ENCODE measurements at places on chromosomes 7 and 10.

- no peak for DNase-seq
These were observed 174.5 kb downstream of the SH3PXD2A start for GRCh38 chr10:103680869-103681236.

- no peak for DNase-seq
These were observed 42.2 kb upstream of the WASL start for GRCh38 chr7:123791001-123791400.

DNA sequence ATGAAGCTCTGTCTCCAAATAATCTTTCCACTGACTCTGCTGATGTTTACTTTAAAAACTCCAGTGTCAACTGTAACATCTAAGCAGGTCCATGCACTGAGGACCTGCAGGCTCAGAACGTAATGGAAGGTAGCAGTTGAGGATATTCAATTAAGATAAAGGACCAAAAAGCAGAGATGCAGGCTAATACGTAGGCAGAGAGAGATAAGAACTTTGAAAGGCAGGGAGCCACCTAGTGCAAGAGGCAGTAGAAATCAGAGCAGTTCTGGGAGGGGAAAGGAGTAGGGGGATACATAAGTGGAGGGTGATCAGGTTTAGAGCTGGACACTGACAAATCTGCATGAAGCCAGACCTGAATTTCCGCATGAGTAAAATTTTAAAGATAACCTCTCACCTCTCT lies 114.5 kb upstream of the POM121L12 start:
- DNase-seq = no peak

GRCh38 chr10:78953113-78953798 lies 115.5 kb upstream of the ZMIZ1 start:
- peak; percentile 65 for DNase-seq

- DNase-seq = no peak
These were observed 433.0 kb downstream of the ANKRD7 start for GRCh38 chr7:118657391-118658005.

GRCh38 chr7:140418653-140419052 lies 14.8 kb downstream of the RAB19 start:
- DNase-seq = no peak

GRCh38 chr7:44152971-44153947 lies 12.1 kb upstream of the MYL7 start:
- DNase-seq = no peak

GRCh38 chr10:35752469-35753461 lies 110.7 kb upstream of the FZD8 start:
- no peak for DNase-seq

DNA sequence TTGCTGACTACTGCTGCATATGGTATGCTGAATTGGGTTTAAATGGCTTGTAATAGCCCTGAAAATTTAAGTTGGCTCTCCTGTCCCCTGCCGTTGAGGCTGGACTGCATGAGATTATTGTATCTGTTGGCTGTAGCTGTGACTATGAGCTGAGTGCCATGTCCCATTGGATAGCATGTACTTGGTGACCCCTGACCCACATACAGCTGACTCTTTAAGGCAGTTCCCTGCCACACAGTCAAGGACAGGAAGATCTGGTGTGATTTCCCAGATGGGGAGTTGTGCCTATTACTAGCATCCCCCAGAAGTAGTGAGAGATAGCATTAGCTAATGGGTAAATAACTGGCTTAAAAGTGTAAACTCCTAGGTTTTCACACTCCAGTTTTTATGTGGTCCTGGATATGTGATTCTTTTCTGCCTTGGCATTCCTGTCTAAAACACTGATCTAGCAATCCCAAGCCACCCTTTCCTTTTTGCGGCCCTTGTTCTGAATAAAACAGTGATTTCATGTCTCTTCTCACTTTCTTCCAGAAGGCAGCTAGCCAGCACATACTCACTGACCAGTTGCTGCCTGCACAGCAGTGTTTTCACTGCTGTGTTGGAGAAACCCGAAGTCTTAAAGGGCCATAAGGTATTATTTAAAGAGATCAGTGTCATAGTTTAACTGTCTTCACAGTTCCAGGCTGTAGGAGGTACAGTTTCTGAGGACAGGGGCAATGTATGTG lies 35.9 kb downstream of the LRRC4 start:
- DNase-seq = no peak

- no peak for DNase-seq
These were observed 22.2 kb downstream of the LIPK start for GRCh38 chr10:88728107-88728763.

DNA sequence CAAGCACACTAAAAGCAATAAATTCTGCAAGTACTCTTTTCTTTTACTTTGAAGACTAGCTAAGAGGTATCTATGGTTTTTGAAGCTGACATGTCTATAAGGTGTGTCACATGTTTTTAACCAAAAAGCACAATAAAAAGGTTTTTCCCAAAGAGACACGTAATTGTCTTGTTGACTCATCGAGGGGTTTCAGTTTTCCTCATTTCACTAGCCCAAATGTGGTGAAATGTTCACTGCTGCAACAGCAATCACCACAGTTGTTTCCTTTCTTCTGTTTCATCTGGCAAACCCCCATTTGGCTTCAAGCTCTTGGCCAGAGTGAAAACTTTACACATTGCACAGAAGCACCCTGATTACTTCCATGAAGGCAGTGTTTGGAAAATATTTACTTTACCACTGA lies 3.8 kb upstream of the HOXA4 start:
- no peak for DNase-seq

- DNase-seq = no peak
These were observed 2.1 kb upstream of the SAMD9L start for GRCh38 chr7:93150200-93150835.

DNA sequence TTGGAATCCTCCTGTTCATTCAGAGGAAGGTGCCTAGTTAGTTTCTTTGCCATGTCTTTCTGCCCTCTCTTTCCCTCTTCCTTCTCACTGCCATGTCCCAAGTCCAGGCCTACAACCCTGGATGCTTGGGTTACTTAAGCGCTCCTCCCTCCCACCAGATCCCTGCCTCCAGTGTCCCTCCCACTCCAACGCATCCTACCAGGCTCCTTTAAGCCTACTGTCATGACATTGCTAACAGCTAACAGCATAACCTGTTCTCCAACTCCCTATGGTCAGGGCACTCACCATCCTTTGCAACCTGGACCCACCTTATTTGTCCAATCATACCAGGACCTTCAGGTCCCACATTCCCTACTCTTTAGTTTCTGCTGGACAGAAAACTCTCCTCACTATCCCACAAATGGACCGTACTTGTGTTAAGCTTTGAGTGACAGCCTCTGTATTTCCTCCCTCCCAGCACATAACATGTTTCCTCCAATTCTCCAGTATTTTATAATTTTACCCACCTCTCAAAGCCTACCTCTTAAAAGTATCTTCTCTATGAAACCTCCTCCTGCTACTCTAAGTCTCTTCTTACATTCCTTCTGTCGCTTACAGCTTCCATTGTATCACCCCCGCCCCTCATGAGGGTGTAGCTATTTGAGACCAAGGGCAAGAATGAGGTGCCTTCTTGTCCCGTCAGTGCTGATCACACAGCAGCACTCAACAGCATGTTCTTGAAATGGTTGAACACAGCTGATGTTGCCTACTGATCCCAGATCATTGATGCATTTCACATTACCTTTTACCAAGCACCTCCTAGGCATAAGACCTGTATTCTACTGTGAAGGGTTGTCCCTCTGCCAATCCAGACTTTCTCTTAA lies 1.7 kb downstream of the BLNK start:
- no peak for DNase-seq

GRCh38 chr10:21138769-21139340 lies 241.7 kb upstream of the NEBL start:
- no peak for DNase-seq

GRCh38 chr7:148398844-148399365 lies 191.7 kb upstream of the C7orf33 start:
- no peak for DNase-seq

GRCh38 chr7:151249034-151249731 lies 689 bp upstream of the SMARCD3 start:
- no peak for DNase-seq

GRCh38 chr7:66152371-66153191 lies 37.9 kb downstream of the CRCP start:
- DNase-seq = no peak

DNA sequence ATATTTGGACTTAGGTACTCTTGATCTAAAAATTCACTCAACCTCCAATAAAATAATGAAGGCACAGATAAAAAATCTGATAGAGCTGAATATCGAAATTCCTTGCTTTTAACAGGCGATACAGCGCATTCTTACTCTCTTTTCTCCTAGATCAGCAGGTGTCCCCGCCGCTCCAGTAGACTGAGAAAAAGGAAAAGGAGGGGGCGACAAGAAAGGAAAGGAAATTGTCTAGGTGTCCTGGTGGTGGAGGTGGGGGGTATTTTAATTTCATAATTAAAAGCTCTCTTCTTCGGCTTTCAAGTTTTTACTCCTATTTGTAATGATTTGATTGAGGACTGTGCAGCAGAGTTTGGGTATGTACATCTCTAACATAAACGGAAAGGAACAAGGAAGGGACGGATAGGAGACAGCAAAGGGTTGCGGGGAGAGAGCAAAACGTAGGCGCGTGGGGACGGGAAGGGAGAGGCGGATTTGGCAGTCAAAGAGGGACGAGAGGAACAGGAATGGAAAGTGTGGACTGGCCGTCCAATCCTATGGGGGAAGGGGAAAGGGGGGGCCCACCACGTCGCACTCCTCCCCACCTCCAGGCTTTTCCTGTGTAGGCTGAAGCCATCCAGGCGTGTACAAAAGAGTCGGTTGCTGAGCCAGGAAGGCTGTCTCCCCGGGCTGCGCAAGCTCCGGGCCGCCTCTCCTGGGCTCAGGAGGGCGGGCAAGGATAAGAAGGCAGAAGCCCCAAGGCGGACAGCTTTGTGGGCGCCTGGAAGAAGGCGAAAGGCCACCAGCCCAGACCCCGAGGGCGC lies 875 bp upstream of the HECTD2 start:
- peak; percentile 68 for DNase-seq

- DNase-seq = no peak
These were observed 77.1 kb upstream of the GNAI1 start for GRCh38 chr7:80057488-80057887.

GRCh38 chr10:29470355-29470705 lies 164.4 kb downstream of the SVIL start:
- DNase-seq = no peak

GRCh38 chr7:69880840-69881239 lies 282.6 kb downstream of the AUTS2 start:
- DNase-seq = no peak

- DNase-seq = no peak
These were observed 19.1 kb downstream of the DOCK1 start for GRCh38 chr10:126924180-126924914.

- DNase-seq = peak; percentile 46
These were observed 11.8 kb upstream of the ACSL5 start for GRCh38 chr10:112361951-112362751.

DNA sequence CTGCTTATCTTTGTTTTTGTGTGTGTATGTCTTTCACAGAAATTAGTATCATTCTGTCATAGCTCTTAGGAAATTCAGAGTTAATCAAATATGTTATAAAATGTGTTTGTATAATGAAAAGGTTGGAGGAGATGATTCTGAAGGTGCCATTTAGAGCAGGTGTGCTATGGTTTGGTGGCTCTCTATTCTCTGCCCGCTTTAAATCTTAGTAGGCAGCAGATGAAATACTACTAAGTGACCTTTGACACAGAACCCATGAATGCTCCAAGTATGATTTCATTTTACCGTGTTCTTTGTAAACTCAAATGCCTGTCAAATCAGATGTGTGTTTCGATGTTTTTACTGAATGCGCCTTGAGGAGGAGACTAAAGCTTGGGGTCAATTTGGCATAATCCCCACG lies 24.5 kb downstream of the ZEB1 start:
- DNase-seq = no peak

DNA sequence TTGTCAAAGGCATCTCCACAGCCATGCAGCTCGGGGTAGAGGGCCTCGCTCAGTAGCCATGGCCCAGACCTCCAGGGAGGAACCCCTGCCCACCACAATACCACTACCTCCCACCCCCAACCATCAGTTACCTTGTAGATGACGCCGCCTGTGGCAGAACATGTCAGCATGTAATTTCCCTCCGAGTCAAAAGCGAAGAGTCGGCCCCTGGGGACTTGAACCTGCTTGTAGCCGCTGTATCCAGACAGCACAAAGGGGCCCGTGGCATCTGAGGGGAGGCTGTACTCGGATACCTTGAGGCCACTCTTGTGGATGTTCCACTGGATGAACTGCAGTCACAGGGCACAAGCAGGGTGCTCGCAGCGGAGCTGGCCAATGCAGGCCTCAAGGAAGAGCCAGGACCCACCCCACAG lies 16.3 kb upstream of the CYREN start:
- DNase-seq = no peak

- no peak for DNase-seq
These were observed 12.7 kb downstream of the CHN2 start for GRCh38 chr7:29207162-29207801.

GRCh38 chr7:151251689-151252560 lies 3.4 kb upstream of the SMARCD3 start:
- DNase-seq = peak; percentile 71

DNA sequence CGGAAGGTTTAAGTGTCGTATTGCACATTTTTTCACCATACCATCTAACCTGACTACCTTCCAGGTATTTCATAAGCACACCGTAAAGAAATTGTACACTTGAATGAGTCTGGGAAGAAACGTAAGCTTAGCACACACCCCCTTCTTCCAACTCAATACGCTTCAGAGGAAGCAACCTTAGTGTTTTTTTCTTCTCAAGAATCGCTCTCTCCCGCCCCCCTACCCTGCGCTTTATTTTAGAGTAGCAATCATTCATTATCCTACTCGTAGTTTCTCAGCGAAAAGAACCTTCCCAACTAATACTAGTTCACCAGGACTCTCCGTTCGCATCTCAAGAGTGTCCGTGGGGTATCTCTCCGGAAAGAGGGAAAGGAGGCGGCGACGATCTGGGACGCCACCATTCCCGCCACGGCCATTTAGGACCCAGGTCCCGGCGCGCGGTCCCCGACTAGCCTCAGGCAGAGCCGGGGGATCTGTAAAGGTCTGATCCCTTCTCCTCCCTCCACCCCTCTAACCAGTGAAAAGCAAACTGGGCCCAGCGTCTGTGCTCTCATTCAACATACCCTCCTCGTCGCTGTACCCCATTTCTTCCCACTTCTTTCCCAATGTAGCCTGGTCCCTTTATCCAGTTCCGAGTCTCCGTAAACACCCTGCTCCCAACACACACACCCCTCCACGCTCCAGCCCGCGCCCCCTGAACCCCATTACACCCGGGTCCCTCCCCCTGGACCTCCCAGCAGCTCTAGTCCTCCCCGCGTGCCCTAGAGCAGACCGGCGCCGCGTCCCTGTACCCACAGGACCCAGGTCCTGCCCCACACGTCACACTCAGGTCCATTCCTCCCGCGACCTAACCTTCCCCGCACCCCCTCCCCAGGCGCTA lies 16.0 kb downstream of the MYOZ1 start:
- peak; percentile 42 for DNase-seq

GRCh38 chr10:3595736-3596135 lies 189.3 kb downstream of the KLF6 start:
- DNase-seq = no peak

- DNase-seq = no peak
These were observed 22.6 kb downstream of the HERC4 start for GRCh38 chr10:68052463-68052862.

DNA sequence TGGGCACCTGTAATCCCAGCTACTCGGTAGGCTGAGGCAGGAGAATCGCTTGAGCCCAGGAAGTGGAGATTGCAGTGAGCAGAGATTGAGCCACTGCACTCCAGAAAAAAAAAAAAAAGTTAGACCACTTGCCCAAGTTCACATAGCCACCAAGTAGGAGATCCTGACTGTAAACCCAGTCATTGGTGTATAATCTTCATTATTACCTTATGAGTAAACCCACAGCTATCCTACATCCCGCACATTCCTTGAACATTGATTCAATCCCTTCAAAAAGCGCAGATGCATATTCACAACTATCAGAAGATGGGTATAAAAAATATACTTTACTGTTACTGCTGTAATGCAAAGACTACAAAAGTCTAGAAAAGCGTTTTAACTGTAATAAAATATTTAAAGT lies 512.9 kb downstream of the SUGCT start:
- no peak for DNase-seq
